Stimulated activated CD4-positive, alpha-beta T cell treated with anti-CD3 and anti-CD28 coated beads, Interleukin-12 subunit alpha, Interleukin-12 subunit beta, amount 100 ng/mL, for 48 hours (primary cell): ENCODE measurements at places on chromosomes 16 and 17.

DNA sequence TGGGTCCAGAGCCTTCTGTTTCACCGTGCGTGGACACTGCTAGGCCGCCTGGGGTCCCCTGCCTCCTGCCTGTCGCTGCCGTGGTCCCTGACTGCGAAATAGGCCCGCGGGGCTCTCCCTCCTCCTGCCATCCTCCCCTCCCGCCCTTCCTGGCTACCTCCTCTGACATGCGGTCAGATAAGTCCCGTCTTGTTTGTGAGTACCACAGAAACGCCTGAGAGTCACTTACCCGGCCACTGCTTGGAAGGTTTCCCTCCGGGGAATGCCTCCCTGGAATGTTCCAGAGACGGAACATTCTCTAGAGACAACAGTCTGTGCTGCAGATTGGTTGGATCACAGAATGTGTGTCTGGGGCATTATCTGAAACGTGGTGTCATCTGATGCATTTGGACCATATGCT lies 22.7 kb downstream of the CIBAR2 start:
- DNase-seq, result no peak

GRCh38 chr16:47732523-47733111 lies 271.5 kb downstream of the PHKB start:
- no peak for DNase-seq

GRCh38 chr16:49183911-49184310 lies 97.7 kb downstream of the CBLN1 start:
- DNase-seq, result no peak

DNA sequence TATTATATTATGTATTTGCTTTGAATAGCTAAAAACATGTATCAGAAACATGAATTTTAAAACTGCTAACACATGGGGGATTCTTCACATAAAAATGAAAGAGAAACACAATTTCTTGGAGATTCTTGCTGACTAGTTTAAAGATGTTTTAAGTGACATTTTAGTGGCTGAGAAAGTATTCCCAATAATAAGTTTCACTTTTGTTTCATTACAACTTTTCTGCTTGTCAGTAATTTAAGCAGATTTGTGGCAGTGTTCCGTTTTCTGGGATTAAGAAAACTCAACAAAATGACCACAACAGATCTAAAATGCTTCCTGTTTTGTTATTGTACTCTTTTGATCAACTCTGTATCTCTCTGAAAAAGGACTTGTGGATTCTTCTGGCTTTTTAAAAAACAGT lies 75.9 kb downstream of the NLK start:
- no peak for DNase-seq

- no peak for DNase-seq
Measured at GRCh38 chr16:57092786-57093411, 516 bp downstream of the CPNE2 start.

- no peak for DNase-seq
Measured at GRCh38 chr17:80065478-80066170, 29.2 kb downstream of the CCDC40 start.

- DNase-seq, result no peak
Measured at GRCh38 chr16:74936902-74937560, 47.9 kb downstream of the WDR59 start.

DNA sequence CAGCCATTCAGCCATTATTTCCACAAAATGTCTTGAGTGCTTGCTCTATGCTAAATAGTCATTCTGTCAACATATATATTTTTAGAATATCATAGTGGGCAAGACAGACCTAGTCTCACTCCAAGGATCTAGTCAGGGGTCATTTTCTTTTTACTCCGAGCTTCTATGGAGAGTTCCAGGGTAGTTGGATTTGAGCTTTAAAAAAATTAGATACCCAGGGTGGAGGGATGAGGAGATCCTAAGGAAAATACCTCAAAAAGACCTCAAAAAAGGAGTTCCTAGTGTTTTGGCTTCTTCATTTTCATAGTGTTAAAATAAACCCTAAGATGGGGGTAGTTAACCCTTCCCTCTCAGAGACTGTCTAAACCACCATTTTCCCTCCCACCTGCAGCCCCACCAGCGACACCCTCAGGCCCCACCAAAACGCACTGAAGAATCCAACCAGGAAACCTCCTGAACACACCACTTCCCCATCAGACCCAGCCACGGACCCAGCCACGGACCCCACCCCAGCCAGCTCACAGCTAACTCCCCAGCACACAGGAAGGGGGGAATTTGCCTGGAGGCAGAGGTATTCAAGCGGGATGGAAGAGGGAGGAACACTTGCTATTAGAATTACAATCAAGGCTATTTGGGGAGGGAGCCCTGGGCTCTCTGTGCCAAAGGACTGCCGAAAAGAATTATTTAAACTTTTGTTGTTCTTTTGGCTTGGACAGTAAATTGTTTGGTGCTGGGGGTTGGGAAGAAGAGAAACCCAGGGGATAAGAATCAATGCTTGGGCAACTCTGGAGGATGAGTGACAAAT lies 2.2 kb downstream of the ETV4 start:
- no peak for DNase-seq
